Psoas muscle (tissue), 8 donors: ENCODE measurements at places on chromosomes 2 and 18. TPM values are rescaled to one million over a fixed set of nuclear protein-coding genes. Genes with fewer than 3 reads are reported as not detected.

The DRC1 gene
- total RNA-seq: 0.15 TPM

The AQP12A gene
- total RNA-seq: not detected

The ANKRD30B gene
- 0.04 TPM for total RNA-seq

The SYT4 gene
- not detected for total RNA-seq

The LRRTM4 gene
- total RNA-seq: not detected

The SPP2 gene
- not detected for total RNA-seq

The ZNF385B gene
- total RNA-seq: 21.5 TPM
